ENCODE measurements at places on chromosomes 4 and X.

DNA sequence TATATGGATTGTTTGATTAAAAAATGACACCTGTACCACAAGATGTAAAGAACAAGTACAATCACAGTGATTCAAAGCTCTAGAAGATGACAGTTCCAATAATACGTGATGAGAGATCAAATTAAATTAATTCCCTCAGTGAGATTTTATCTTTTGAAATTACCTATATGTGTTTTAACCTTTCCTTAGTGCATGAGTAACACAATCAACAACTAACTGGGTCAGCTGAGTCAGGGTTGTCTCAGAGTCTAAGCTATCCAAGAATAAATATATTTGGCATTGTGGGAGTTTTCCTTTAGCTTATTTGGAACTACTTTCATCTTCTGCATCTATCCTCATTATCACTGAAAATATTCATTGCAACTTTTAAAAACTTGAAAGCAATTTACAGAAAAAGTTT lies 162.8 kb downstream of the WDFY3 start:
- no peak for DNase-seq

DNA sequence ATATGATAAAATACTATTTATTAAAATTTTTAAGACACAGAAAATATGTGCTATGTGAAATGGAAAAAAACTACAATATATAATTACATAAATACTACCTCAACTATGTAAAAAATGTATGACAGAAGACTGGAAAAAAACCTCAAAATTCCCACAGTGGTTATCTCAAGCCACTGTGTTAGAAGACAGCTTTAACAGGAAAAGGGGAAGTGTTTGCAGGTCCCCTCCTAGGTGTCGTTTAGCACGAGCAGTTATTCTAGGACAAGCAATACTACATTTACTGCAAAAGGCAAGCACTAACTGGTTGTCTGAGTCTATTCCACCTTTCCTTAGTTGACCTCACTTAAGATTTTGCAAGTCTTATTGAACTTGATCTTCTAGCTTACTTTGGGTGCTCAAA lies 44.9 kb upstream of the PHF8 start:
- no peak for DNase-seq

DNA sequence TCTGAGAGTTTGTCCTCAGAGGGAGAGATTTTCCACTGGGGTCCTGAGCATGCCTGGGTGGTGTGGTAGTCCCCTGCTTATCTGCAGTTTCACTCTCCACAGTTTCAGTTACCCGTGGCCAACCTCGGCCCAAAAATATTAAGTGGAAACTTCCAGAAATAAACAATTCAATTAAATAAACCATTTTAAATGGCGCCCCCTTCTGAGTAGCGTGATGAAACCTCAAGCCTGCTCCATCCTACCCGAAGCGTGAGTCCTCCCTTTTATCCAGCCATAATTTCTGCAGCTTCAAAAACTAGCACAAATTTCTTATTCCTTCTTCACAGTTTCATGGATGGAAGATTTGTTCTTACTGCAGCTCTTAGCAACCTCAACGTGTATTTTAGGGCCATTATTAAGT lies 26.7 kb downstream of the PNMA6E start:
- DNase-seq = no peak

GRCh38 chrX:153703036-153703370 lies 15.3 kb downstream of the SLC6A8 start:
- DNase-seq = peak; percentile 46

GRCh38 chrX:9357518-9358114 lies 107.2 kb upstream of the TBL1X start:
- DNase-seq = no peak

- no peak for DNase-seq
Observed at GRCh38 chrX:133649651-133650050, 234.4 kb upstream of the GPC4 start.

GRCh38 chrX:123184866-123185276 lies 793 bp downstream of the GRIA3 start:
- DNase-seq = no peak

DNA sequence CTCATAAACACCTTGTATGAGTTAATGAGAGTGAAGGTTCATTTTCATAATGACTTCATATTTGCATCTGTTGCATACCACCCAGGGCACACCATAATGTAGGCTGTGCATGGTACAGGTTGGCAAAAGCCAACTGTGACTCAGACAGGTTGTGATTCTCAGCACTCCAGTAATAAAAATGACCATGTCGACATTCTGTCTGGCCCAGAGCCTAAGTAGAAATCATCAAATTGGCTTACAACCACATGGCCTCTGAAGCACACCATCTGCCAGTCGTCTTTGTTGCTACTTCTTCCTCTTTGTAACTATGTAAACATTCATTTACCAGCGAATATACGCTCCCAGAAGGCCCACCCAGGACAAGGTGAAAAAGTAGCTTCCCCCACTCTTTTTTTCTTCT lies 459.5 kb downstream of the GASK1B start:
- DNase-seq = no peak

DNA sequence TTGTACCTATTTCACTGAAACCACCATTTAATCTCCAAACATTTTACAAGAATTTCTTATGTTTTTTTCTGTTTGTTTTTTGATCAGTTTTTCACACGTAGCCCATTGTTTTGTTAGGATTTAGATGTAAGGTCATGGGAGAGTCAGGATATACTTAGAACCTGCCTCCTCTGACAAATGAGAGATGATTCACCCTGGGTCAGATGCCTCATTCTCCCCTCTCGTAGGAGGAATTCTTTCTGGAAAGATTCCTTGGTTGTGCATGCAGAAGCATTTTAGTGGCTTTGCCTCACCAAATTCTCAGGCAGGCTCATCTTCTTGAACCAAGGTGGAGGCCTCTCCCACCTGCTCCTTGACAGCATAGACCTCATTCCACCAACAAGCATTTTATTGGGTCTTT lies 599.3 kb downstream of the SPRY1 start:
- no peak for DNase-seq

GRCh38 chr4:7582313-7583097 lies 147.8 kb upstream of the PSAPL1 start:
- DNase-seq = no peak

DNA sequence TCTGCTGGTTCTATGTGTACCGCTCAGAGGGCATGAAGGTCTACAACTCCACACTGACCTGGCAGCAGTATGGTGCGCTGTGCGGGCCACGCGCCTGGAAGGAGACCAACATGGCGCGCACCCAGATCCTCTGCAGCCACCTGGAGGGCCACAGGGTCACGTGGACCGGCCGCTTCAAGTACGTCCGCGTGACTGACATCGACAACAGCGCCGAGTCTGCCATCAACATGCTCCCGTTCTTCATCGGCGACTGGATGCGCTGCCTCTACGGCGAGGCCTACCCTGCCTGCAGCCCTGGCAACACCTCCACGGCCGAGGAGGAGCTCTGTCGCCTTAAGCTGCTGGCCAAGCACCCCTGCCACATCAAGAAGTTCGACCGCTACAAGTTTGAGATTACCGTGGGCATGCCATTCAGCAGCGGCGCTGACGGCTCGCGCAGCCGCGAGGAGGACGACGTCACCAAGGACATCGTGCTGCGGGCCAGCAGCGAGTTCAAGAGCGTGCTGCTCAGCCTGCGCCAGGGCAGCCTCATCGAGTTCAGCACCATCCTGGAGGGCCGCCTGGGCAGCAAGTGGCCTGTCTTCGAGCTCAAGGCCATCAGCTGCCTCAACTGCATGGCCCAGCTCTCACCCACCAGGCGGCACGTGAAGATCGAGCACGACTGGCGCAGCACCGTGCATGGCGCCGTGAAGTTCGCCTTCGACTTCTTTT lies 32.2 kb downstream of the WFS1 start:
- no peak for DNase-seq

GRCh38 chr4:44760142-44760898 lies 34.0 kb upstream of the GNPDA2 start:
- DNase-seq = peak; percentile 35

GRCh38 chrX:56995271-56995994 lies at the start of gene SPIN3:
Gene SPIN3 (minus strand): TSS chrX:56995541. CDS start chrX:56994947, 594 bp downstream.
- peak; percentile 89 for DNase-seq

DNA sequence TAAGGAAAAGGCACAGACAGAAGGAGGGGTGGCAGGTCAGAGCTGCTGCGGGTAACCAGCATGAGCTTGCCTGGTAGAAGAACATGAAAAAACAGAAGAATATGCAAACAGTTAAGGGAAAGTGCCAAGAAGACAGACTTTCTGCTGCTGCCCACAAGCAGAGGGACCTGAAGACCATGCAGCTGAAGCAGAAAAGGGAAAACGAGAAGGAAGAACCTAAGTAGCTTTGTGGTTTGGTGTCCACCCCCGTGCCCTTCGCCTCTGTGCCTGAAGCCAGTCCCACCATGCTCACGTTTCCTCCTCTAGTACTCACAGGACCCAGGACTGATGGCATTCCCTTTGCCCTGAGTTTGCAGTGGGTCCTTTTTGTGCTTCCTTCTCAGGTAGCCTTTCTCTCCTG lies 62.8 kb downstream of the UBA6 start:
- DNase-seq = no peak

DNA sequence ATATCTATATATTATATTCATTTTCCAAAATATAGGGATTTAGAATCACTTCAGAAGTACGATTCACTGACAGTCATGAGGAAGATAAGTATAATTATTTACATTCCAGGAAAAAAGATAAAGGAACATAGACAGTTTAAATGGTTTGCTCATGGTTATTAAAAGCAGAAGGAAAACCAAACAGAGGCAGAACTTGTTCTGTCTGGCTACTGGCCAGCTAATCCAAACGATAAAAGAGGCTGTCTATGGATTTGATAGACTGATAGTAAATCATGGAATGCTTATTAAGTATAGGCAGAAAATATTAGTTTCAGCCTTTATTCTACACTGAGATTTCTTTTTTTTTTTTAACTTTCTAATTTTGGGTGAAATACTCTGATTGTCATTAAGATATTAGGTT lies 50.2 kb downstream of the RPGR start:
- DNase-seq = peak; percentile 12

- DNase-seq = no peak
Observed at GRCh38 chr4:5972571-5972970, 45.7 kb downstream of the C4orf50 start.

DNA sequence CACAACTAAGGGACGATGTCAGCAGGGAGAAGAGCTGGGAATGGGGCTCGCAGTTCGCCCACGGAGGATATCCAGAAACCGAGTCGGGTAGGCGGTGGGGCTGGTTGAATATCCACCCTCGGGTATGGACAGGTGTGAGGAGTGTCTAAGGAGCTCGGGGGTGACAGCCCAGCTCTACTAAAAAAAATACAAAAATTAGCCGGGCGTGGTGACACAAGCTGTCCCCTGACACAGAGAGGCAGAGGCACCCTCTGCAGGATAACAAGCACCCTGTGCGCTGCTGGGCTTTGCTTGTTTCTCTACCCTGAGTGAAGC lies 12.2 kb upstream of the ASMTL start:
- no peak for DNase-seq

GRCh38 chr4:114284629-114285028 lies 305.2 kb upstream of the ARSJ start:
- no peak for DNase-seq

Measured in small intestine (tissue), 16 donors.